Gastrocnemius medialis (tissue), 4 donors: ENCODE measurements at places on chromosomes 13 and 19. TPM values are rescaled to one million over a fixed set of nuclear protein-coding genes. Genes with fewer than 3 reads are reported as not detected.

DNA sequence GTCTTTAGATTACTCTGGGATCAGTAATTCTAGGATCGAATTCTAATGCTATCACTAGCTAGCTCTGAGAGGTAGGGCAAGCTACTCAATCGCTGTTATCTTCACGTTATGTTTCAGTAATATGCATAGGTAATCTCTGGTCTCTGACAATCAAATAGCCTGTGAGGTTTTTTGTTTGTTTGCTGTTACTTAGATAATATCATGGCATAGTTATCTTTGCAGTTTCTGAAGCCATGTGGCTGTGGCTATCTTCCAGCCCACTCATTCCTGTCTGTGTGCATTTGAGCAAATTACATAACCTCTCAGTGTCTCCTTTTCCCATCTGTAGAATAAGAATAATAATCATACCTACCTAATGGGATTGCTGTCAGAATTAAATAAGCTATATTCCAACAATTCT, 330.2 kb downstream of the PCDH9 start:
- H3K27me3 ChIP-seq: no peaks in the 10 kb centered on the region
- H3K4me1 ChIP-seq: no peaks in the 10 kb centered on the region
- H3K36me3 ChIP-seq: no peaks in the 10 kb centered on the region
- no peak overlapping the region for H3K27ac ChIP-seq
- no peak for DNase-seq
- H3K4me3 ChIP-seq: no peak overlapping the region

DNA sequence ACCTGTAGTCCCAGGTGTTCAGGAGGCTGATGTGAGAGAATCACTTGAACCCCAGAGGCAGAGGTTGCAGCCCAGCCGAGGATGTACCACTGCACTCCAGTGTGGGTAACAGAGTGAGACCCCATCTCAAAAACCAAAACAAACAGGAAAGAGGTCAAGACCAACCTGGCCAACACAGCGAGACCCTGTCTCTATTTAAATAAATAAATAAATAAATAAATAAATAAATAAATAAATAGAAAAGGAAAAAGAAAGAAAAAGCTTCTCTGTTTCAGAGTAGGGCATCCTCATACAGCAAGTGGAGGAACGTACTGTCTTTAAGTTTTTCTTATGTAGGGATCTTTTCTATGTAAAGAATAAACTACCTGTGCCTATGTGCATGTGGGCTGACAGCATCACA, 2.3 kb downstream of the ZNF700 start:
- no peak overlapping the region for H3K4me3 ChIP-seq
- no peak for DNase-seq
- no peaks in the 10 kb centered on the region for H3K27me3 ChIP-seq
- no peaks in the 10 kb centered on the region for H3K36me3 ChIP-seq

- H3K27me3 ChIP-seq: no peaks in the 10 kb centered on the region
- no peaks in the 10 kb centered on the region for H3K36me3 ChIP-seq
- H3K4me3 ChIP-seq: peak overlapping the region; percentile 24
- peak overlapping the region; percentile 25 for H3K27ac ChIP-seq
- no peaks in the 10 kb centered on the region for H3K4me1 ChIP-seq
These were observed 175.1 kb downstream of the ITGBL1 start for GRCh38 chr13:101627556-101627943.

The SBK2 gene
- not detected for total RNA-seq

The PKN1 gene
- 130 TPM for total RNA-seq

- H3K27me3 ChIP-seq: no peaks in the 10 kb centered on the region
- H3K4me1 ChIP-seq: no peaks in the 10 kb centered on the region
- DNase-seq: no peak
- H3K36me3 ChIP-seq: no peaks in the 10 kb centered on the region
- no peak overlapping the region for H3K27ac ChIP-seq
These were observed 16.6 kb downstream of the OLFM4 start for GRCh38 chr13:53045189-53045588.

DNA sequence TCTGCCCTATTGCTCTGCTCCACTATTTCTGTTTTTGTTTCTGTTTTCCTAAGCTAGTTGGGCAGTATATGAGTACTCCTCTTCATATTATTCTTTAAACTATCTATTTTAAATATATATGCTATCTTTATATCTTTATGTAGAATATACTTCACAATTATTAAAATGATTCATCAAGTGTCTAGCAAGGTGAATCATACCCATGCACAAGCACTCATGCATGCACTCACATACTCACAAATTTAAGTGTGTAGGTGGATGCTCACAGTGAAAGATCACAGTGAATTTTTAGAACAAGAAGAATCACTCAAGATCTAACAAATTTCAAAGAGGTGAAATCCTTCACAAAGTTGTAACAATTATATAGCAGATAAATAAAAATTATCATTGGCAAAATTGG, 435.6 kb upstream of the SLITRK5 start:
- H3K4me3 ChIP-seq: no peak overlapping the region
- no peaks in the 10 kb centered on the region for H3K27me3 ChIP-seq

DNA sequence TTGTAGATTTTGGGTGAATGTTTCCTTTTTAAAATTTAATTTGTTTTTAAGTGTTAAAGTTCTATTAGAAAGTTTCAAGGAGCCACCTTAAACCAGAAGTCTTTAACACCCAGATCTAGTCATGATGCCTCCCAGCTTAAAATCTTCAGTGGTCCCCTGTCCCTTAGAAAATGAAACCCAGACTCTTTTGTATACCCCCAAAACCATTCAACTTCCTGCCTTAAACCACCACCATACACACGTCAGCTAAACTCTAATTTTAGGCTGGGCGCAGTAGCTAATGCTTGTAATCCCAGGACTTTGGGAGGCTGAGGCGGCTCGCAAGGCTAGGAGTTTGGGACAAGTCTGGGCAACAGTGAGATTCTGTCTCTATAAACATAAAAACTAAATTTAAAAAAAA, 37.9 kb downstream of the N4BP2L1 start:
- no peaks in the 10 kb centered on the region for H3K27me3 ChIP-seq
- H3K27ac ChIP-seq: no peak overlapping the region
- H3K4me3 ChIP-seq: no peak overlapping the region
- no peaks in the 10 kb centered on the region for H3K36me3 ChIP-seq
- DNase-seq: no peak

The EDNRB gene
- 21.3 TPM for total RNA-seq

- peaks cover 8% of the 10 kb centered on the region for H3K27me3 ChIP-seq
- no peak overlapping the region for H3K27ac ChIP-seq
- H3K4me3 ChIP-seq: no peak overlapping the region
- DNase-seq: no peak
- no peaks in the 10 kb centered on the region for H3K4me1 ChIP-seq
These were observed 9.8 kb upstream of the CDC42EP5 start for GRCh38 chr19:54482889-54483288.

- H3K27me3 ChIP-seq: peaks cover 56% of the 10 kb centered on the region
- H3K4me3 ChIP-seq: peak overlapping the region; percentile 19
- no peak for DNase-seq
- peaks cover 11% of the 10 kb centered on the region for H3K4me1 ChIP-seq
- H3K36me3 ChIP-seq: no peaks in the 10 kb centered on the region
These were observed 349.1 kb downstream of the LIG4 start for GRCh38 chr13:107866032-107866940.

DNA sequence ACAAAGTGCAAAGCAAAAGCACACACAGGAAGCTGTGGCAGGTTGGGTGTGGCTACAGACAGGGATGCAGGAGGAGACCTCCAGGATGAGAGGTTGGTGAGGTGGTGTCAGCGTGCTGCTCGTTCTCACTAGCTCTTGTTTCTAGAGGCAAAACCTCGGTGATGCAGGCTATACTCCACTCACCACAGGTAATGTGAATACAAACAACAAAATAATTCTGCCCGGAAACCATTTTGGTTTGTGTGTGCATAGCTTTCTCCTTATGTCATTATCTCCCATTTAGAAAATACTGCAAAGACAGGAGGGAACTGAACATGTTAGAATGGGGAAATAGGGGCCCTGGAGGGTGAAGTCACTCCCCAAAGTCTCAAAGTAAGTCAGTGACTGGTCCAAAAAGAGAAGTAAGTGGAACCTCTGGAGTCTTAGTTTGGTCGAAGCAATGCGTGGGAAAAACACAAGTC, 9.4 kb downstream of the LCP1 start:
- H3K4me1 ChIP-seq: no peaks in the 10 kb centered on the region
- H3K4me3 ChIP-seq: no peak overlapping the region
- DNase-seq: no peak
- peaks cover 5% of the 10 kb centered on the region for H3K27me3 ChIP-seq
- H3K36me3 ChIP-seq: no peaks in the 10 kb centered on the region

The DCUN1D2 gene
- total RNA-seq: 58.6 TPM

The MTUS2 gene
- total RNA-seq: 0.20 TPM

- no peak overlapping the region for H3K27ac ChIP-seq
- H3K36me3 ChIP-seq: no peaks in the 10 kb centered on the region
- no peaks in the 10 kb centered on the region for H3K27me3 ChIP-seq
- no peak for DNase-seq
- H3K4me3 ChIP-seq: no peak overlapping the region
These were observed 29.0 kb upstream of the NBEA start for GRCh38 chr13:34913040-34913439.
